ENCODE measurements at places on chromosomes 2 and 18.
A peak's percentile ranks its signal among the peaks of the same experiment; 100 is the strongest.

GRCh38 chr2:179948058-179948457 lies 59.0 kb downstream of the CWC22 start:
- no peak for DNase-seq

- no peak for DNase-seq
These were observed 92.0 kb downstream of the NDUFA10 start for GRCh38 chr2:239932881-239933735.

- DNase-seq = no peak
These were observed 122.7 kb downstream of the TWIST2 start for GRCh38 chr2:238970553-238971081.

DNA sequence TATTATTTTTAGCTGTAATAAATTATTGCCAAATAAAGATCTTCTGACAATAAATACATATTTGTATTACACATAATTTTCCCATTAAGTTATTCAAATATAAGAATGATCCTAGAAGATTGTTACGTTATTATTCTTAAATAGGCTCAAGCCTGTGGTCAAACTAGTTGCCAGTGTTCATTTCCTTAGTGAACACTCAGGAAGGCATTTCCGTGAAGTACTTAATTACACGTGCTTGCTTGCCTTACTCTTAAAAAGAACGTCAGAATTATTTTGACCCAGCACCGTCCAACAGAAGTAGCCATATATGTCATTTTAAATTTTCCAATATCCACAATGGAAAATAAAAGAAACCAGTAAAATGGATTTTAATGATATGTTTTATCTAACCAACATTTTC lies 249.8 kb downstream of the TXNL1 start:
- no peak for DNase-seq

- DNase-seq = no peak
These were observed 98.8 kb downstream of the RIF1 start for GRCh38 chr2:151508519-151508918.

GRCh38 chr2:235543128-235543750 lies 49.4 kb downstream of the AGAP1 start:
- no peak for DNase-seq

- DNase-seq = no peak
These were observed 5.3 kb downstream of the NRP2 start for GRCh38 chr2:205687641-205687956.

GRCh38 chr2:7987992-7988391 lies 693.9 kb upstream of the ID2 start:
- DNase-seq = no peak

GRCh38 chr18:21321711-21322110 lies 79.7 kb downstream of the GREB1L start:
- DNase-seq = no peak

- no peak for DNase-seq
These were observed 361.7 kb downstream of the TMEM182 start for GRCh38 chr2:103123516-103123915.

GRCh38 chr2:100884145-100884621 lies 64.2 kb downstream of the NPAS2 start:
- no peak for DNase-seq

DNA sequence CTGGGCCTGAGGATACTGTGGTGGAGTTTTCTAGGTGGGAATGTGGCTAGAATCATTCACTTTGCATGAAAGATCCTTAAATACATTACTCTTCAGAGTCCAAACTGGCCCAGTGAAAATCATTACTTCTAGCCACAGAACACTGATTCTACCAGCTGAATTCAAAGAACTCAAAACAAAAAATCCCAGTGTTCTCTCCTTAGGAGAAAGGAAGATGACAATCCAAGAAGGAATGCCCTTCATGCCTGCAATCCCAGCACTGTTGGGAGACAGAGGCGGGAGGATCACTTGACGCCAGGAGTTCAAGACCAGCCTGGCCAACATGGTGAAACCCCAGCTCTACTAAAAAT lies 35.2 kb downstream of the FAM228A start:
- DNase-seq = no peak

DNA sequence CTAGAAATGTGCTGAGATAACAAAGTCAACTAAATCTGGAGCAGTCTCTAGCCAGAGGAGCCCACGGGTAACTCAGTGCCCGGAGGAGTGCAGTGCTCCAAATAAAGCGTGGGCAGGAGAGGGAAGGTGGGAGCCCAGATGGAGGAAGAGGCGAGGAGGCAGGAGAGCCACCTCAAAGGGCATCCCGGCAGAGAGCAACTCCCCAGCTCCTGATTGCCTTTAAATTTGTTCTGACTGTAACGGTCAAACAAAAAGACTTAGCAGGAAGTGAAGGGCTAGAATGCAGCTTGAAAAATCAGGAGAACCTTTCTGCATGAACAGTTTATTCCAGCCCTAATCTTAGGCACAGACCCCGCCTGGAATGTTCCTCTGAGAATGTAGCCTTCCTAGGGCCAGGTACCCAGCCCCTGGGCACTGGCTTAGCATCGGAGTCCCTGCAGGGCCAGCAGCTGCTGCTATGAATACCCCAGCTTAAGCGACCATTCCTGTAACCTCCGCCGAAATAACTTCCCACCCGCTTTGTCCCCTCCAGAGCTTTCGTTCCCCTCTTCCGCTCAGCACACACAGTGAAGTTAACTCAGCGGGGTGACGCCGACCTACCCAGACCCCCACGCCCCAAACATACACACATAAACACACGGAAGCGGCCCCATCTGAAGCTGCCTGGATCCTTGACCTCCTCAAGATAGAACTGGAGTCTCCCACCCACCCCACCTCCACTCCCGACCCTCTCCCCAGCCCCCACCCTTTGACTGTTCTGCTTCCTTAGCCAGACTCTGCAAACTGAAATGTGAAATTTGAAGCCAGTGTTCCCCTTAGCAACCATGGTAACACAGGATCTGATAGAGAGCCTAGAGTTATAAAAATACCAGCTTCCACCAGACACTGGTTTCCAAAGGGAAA lies 123.2 kb downstream of the SMAD7 start:
- no peak for DNase-seq

DNA sequence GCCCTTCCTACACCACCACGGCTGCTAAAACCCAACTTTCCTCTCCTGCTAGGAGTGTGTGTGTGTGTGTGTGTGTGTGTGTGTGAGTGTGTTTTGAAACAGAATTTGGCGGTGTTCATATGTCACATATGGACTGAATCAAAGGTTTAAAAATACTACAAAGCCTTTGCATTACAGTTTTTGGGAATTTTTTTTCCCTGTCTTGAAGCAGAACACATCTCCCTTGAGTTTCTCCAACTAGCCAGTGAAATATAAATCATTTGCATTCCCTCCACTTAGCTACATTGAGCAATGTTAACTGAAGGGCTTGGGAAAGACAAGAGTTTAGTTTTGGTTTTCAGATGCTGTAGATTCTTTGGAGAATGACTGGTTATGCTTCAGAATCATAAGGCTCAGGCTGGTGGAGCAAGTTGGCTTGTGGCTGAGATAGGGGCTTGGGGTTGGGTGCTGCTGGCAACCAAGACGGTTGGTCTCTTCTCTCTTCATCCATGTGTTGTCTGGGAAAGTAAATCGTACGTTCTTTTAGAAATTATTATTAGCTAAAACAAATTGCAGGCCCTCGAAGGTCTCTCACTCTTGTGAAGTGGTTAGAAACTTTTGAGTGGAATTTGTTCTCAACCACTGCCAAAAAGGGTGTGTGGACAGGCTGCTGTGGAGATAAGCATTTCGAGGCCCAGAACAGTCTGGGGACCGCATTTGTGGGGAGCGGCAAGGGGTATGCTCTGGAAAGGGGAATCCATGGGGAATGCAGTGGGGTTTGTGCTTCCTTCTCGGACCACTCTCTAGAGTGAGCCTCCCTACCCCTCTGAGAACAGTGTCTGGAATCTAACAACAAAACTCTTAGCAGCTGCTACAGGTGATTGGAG lies 1.4 kb downstream of the NRP2 start:
- DNase-seq = no peak

DNA sequence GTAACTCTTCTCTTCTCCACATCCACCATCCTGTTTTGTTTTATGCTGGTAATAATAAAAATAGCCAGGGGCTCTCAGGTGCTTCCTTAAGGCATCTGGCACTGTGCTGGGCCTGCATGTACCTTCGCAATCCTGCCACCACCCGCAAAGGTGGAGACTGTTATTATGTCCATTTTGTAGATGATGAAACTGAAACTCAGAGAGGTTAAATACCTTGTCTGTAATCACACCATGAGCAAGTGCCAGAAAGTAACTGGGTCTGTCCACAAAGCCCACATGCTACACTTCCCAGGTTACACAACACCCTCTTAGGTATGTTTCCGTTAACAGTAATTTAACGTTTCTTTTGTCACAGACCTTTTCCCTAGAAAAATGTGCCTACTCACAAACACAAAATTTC lies 27.0 kb downstream of the NRP2 start:
- no peak for DNase-seq

- DNase-seq = no peak
These were observed 332.7 kb downstream of the LRRTM1 start for GRCh38 chr2:79971807-79972206.

DNA sequence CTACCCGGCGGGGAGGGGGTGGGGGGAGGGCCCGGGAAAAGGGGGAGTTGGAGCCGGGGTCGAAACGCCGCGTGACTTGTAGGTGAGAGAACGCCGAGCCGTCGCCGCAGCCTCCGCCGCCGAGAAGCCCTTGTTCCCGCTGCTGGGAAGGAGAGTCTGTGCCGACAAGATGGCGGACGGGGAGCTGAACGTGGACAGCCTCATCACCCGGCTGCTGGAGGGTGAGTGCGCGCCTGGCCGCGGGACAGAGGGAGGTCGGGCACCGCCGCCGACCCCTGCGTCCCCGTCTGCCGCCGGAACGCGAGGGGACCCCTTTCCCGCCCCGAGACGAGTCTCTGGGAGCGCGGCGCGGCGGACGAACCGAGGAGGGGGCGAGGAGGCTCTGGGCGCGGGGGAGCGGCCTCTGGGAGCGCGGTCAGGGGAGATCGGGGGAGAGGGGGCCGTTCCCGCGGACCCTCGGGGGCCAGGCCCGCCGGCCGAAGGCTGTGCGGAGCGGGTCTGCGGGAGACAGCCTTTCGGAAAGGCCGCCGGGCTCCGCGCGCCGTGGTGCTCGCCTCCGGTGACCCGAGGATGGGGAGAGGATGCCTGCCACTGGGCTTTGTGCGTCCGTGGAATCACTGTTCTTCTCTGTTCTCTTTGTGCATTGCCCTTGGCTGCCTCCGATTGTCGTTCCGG lies 463 bp downstream of the PPP1CB start:
- DNase-seq = peak; percentile 16

- no peak for DNase-seq
These were observed 82.6 kb downstream of the FANCL start for GRCh38 chr2:58158481-58158880.

- no peak for DNase-seq
These were observed 508.3 kb downstream of the TSN start for GRCh38 chr2:122263746-122264145.

- no peak for DNase-seq
These were observed 90.1 kb upstream of the TGFA start for GRCh38 chr2:70643715-70644114.

GRCh38 chr2:7140306-7140705 lies 223.1 kb downstream of the RNF144A start:
- no peak for DNase-seq

GRCh38 chr18:23992089-23992940 lies 22.2 kb upstream of the TTC39C start:
- no peak for DNase-seq

GRCh38 chr2:209508255-209508654 lies 84.4 kb downstream of the MAP2 start:
- no peak for DNase-seq

GRCh38 chr2:232237464-232237863 lies 141.1 kb upstream of the ALPP start:
- DNase-seq = no peak

DNA sequence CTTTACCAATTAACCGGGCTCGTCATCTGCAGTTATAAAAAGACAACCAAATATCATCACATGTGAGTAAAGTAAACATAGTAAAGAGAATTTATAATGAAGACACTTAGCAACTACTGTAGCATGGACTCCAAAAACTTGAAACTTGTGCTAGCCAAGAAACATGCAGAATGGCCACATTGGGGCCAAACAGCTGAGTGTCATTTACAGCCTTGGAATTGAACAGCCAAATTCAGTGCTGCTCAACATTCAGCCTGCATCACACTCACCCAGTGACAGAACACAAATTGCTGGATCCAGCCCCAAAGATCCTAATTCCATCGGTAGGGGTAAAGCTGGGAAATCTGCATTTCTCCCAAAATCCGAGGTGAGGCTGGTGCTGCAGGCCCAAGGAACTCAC lies 224.8 kb upstream of the GYPC start:
- DNase-seq = no peak

GRCh38 chr2:63378589-63378988 lies 209.7 kb downstream of the WDPCP start:
- DNase-seq = no peak

GRCh38 chr18:56770873-56771272 lies 119.7 kb downstream of the WDR7 start:
- no peak for DNase-seq

- DNase-seq = no peak
These were observed 657.8 kb downstream of the MBD2 start for GRCh38 chr18:53566626-53567025.

Measured in stimulated activated CD8-positive, alpha-beta memory T cell treated with anti-CD3 and anti-CD28 coated beads, Interleukin-2, amount 100 ng/mL, for 1 hour (primary cell).